Lower leg skin (tissue), 4 donors: ENCODE measurements at places on chromosomes 2 and 18. TPM values are rescaled to one million over a fixed set of nuclear protein-coding genes. Genes with fewer than 3 reads are reported as not detected.

DNA sequence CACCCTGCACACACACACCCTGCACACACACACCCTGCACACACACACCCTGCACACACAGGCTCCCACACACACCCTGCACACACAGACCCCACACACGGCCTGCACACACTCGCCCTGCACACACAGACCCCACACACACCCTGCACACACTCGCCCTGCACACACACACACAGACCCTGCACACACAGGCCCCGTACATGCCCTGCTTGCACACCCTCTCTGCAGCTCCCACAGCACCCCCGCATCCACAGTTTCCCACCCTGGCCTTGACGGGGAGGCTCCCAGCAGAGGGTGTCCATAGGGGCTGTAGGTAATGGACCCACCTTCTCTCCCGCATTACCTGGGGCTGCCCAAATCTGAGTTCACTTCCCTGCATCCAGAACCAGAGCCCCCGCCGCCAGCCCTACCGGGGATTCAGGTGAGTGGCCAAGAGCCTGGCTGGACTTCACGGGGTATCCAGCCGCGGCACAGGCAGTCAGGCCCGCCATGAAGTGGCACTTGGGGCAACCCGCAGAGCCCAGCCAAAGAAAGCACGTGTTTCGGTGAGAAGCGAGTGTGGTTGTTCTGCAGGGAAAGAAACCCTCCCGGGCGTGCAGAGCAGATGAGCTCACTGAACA, 88.6 kb upstream of the GPC1 start:
- no peak for DNase-seq

- DNase-seq: no peak
Measured at GRCh38 chr2:200033929-200034328, 78.5 kb downstream of the MAIP1 start.

The DLGAP1 gene
- total RNA-seq: 0.34 TPM

DNA sequence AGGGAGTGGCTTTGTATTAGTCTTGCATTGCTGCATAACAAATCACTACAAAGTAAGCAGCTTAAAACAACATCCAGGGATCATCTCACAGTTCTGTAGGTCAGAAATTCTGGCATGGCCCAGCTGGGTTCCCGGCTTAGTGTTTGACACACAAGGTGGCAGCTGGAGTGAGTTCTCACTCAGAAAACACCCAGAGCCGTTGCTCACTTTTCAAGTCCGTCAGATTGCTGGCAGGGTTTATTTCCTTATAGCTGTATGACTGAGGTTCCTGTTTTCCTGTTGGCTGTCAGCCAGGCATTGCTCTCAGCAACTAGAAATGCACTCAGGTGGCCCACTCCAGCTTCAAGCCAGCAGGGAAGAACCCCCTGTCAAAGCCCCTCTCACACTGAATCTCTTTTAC, 324.1 kb downstream of the CCDC178 start:
- no peak for DNase-seq

The SCYGR4 gene
- total RNA-seq: not detected
